Cardiac muscle cell (in vitro differentiated cells and primary cell): ENCODE measurements at places on chromosomes 1 and 21.
A peak's percentile ranks its signal among the peaks of the same experiment; 100 is the strongest.

GRCh38 chr21:24470852-24471251 lies 1136.4 kb downstream of the MRPL39 start:
- no peak for DNase-seq

DNA sequence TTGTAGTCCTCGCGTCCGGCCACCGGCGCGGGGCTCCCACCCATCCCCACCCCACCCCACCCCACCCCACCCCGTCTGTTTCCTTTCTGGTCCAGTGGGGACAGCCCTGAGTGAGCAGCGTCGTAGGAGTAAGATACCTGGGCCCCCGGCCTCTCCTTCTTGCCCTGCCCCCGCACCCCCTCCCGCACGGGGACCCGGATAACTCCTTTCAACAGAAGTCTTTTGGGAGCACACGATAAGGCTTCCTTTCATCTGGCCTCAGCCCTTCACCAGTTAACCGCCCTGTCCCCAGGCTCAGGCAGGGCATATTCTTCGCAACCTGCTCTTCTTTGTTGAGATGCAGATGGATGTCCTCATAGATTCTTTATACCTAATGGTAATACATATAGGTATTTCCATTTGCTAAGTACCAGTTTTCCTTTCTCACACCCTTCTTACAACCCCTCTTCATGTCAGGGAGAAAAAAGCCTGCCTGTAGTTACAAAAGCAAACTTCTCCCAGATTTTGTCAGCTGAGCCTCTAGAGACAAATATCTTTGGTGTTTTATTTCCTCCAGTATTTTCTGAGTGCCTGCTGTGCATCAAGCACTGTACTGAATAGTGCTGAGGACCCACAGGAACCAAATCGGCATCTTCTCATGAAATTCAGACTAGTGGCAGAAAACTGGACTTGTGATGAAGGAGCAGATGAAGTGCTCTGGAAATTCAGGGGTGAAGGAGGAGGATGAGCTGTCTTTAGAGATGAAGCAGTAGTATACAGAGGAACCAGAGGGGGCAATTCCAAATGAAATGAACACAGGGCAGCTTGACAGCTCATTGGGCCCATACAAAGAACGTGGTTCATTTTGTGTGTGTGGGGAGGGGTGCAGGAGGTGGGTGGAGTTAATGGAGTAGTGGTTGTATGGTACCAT lies 33.6 kb downstream of the SLC2A1 start:
- DNase-seq: no peak

DNA sequence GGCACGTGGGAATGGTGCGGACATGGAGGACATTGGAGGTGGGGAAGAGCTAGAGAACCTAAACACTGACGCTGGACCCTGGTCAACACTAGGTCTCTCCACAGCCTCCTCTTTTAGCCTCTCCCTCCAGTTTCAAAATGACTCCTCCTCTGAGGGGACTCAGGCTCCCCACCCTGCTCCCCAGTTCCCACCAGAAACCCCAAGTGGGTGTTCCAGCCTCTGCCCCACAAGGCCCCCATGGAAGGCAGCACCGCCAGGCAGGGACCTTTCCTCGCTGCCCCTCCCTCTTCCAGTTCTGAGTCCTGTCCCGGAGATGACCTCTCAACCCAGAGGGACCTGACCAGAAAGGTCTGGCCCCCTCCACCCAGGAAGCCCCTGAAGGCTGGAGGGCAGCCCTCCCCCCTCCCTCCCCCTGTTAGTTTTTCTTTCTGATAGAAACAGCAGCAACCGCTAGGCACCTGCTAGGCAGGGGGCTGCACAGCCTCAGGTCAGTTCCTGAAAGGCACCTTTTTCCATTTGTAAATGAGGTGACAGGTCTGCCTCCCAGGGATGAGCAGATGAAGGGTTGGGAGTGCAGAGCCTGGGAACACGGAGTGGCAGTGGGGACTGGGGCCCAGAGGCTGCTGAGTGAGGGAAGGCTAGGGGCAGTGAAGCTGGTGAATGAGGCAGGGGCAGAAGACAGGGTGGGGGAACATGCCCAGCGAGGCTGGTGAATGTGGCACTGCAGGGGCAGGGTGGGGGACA lies 9.3 kb upstream of the ITGB2 start:
- DNase-seq: no peak

DNA sequence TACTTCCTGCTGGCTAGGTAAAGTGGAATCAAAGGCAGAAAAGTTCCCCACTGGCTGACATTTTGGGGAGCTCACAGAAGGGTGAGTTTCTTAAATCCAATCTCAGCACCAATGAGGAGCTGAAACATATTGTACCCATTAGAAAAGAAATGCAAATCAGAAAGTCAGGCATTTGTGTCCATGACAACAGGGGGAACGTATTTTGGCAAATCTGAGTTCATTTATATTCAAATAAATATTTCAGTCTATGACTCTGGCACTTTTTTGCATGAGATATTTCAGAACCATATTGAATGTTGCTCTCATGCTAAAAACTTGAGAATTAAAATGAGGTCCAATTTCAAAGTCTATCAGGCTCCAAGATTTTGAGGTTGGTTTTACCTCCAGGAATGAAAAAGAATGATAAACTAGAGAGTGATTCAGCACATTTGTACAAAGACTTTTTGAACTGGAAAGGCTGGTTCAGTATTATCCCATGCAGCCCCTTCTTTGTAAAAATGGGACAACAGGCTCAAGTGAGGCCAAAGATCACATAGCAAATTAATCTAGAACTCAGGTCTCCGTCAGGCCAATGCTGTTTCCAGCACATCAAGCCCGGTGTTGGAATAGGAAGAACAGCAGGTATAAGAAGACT lies 202.2 kb downstream of the RRAGC start:
- DNase-seq: no peak

- no peak for DNase-seq
Observed at GRCh38 chr1:6956488-6957159, 171.4 kb downstream of the CAMTA1 start.

DNA sequence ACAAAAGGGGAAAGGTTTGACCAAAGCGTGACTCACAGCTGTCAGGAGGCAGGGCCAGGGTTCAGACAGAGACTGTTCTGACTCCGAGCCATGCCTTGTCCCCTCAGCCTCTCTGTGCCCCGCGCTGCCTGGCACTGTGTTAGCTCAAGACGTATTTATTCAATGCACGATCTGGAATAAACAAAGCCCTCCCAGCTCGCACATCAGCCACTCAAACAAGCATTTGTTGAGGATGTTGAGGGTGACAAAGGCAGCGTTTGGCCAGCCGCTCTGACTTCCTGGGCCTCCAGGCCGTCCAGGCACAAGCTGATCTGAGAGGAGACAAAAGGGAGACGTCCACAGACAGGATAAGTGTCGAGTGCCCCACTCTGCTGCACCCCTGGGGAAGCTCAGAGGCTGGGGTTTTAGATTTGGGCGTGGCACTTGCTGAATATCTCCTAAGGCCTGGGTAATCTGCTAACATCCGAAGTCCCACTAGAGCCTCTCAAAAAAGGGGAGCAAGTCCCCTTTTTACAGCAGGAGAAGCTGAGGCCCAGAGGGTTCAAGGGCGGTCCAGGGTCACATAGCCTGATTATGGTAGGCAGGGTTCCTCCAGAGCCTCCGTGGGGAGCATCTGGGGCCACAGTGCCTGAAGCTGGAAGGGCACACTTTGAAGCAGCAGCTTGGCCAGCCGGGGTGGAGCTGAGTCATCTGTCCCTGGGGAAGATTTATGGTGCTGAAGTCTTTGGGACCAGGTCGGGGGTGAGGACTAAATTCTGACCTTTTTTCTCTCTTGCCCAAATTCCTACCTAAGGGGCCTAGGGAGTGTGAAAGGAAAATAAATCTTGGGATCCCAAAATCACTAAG lies 95.9 kb downstream of the SPSB1 start:
- peak; percentile 40 for DNase-seq

DNA sequence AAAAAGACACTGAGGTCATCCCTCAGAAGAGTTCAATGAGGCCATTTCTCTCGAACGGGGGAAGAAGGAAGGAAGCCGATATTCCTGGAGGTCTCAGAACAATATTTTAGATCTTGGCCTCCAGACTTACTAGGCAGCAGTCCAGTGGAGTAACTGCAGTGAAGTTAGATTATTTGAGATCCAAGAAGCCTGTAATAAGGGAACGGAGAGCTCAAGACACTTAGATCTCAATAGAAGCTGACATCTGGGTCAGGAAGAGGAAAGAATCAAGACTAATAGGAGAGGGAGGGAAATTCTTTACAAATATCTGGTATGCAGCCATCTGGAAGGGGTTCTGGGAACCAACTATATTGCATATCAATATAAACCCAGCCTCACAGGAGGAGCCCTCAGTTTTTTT lies 13.6 kb upstream of the ENAH start:
- no peak for DNase-seq

DNA sequence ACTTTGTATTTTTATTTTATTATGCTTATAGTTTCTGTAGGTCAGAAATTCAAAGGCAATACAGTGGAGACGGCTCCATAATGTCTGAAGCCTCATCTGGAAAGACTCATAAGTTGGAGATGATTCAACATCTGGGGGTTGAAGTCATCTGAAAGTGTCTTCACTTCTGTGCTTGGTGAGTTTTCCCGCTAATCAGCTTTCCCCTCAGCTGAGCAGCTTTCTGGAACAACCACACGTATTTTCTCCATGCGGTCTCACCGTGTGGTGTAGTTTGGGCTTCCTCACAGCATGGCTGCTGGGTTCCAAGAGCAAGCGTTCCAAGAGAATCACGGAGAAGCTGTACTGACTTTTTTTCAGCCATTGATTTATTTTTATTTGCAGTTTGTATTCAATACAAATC lies 7.6 kb upstream of the DDI2 start:
- DNase-seq: no peak

- DNase-seq: no peak
Observed at GRCh38 chr21:35924714-35925301, 135.5 kb downstream of the SETD4 start.

DNA sequence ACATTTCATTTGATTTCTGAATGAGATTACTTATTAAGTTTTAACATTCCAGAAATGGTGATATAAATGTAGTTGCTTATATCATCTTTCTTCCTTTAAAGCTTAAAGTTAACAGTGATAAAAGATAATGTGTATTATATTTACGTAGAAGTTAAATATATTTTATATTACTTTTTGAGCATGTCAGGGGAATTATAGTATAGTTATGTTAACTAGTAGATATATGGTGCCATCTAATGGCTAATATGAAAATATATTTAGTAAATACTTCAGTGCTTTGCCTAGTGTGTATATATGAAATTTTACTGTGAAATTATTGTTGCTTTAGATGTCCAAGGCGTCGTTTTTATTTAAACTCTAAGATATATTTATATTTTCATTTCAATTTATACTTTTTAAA lies 51.5 kb downstream of the SYT14 start:
- peak; percentile 43 for DNase-seq

DNA sequence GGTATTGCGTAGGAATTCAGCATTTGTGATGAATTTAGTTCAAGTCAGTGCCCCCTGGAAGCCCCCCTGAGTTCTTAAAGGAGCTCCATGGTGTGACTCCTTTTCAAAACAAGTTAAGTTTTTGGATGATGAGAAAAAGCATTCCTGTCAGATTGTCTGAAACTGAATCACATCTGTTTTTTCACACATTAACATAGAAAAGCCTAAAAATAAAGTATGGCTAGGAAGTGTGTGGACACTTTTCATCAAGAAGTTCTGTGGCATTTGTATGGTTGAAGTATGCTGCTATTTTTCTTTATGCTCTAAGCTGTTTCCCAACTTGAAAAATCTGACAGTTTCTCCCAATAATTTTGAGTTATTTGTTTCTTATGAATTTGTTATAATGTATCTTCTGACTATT lies 33.7 kb downstream of the PRDM2 start:
- no peak for DNase-seq

- no peak for DNase-seq
Observed at GRCh38 chr1:28236656-28237322, 865 bp downstream of the ATP5IF1 start.

- no peak for DNase-seq
Observed at GRCh38 chr1:11215381-11216005, 26.3 kb downstream of the ANGPTL7 start.
